Activated CD4-positive, alpha-beta T cell treated with anti-CD3 and anti-CD28 coated beads for 1 hour (primary cell): ENCODE measurements at places on chromosomes 1 and 21.

DNA sequence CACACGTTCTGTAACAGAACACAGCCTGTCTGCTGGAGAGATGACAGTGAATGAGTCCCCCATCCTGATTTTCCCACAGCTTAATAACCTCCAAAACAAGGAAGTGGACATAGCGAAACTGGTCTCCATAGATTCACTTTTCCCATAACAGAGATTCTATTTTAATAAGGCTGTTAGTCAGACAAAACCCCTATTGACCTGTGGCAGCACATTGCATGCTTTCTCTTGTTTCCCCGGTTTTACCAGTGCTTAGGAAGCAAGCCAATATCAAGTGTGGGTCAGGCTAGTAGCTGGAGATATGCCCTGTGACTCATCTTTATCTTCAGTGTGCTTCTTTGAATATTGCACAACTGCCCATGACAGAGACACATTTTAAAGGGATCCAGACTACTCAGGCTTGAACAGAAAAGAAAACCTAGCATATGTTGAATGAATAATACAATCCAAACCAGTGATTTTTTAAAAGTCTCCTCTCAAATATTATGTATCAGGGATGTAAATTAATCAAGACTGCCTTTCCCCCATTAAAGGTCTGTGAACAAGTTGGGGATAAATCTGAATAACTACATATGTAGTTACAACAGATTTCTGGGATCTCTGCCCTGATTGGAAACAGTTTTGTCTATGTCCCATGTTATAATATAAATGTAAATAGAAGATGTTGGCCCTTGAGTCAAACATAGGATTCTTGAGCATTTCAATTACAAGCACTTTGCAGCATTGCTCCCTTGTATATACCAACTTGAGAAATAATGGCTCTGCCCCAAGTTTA is 11.9 kb upstream of the CLDN8 start:
- no peak for DNase-seq

- no peak for DNase-seq
These were observed 31.8 kb downstream of the SDCCAG8 start for GRCh38 chr1:243287652-243288051.

GRCh38 chr1:23801338-23801748 is 789 bp upstream of the GALE start:
- DNase-seq: no peak

DNA sequence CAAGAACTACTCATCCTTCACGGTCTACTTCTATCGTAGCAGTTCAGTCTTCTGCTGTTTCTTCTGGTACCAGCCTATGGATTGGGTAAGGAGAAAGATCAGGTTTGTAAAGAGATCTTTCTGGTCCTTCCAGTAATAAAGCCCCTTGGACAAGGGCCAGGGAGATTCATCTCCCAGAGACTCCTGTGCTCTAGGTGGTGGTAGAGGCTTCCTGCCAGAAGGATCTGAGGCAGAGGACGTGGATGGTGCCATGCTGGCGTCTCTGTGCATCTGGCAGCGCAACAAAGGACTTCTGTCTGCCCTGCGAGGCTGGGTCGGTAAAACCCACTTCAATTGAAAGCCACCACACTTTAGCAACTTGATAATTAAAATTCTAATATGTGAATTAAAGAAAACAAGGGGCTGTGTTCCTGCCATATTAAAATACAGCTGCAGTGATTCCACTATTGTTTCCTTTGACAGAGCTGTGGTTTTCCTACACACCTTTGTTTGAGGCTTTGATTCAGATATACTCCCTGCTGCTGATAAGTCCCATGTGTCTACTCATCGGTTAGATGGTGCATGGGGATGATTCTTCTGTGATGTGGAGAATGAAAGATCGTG is 73.6 kb downstream of the ROR1 start:
- no peak for DNase-seq

- peak; percentile 29 for DNase-seq
These were observed 141.4 kb upstream of the ARHGEF16 start for GRCh38 chr1:3312898-3313575.
